Activated naive CD4-positive, alpha-beta T cell treated with anti-CD3 and anti-CD28 coated beads for 36 hours (primary cell): ENCODE measurements at places on chromosomes 4 and X.

DNA sequence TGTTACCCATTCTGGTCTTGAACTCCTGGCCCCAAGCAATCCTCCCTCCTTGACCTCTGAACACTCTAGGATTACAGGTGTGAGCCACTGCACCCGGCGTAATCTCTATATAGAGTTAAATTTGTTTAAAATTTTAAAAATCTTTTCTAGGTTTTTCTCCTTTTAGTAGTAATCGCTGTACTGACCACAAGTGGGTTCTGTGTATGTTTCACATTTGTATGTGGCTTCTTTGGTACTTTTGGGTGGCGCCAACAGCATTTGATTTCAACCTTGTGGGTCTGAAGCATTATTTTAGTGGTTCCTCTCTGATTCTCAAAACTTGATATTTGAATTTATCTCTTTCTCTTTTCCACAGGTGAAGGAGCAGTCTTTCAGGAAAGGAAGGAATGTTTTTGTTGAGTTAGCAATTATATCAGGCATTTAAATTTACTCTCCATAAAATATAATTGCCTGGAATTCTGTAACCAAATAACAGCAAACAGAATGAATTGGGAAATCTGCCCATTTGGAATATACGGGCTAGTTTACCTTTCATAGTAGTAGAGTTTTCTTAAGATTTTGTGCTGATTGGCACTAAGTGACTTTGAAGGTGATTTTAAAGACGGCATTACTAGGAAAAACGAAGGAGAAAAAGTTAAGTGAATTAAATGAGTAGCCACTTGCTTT, 29.5 kb downstream of the ARHGAP10 start:
- DNase-seq = no peak

- no peak for DNase-seq
Measured at GRCh38 chr4:137543198-137543597, 10.9 kb upstream of the PCDH18 start.

DNA sequence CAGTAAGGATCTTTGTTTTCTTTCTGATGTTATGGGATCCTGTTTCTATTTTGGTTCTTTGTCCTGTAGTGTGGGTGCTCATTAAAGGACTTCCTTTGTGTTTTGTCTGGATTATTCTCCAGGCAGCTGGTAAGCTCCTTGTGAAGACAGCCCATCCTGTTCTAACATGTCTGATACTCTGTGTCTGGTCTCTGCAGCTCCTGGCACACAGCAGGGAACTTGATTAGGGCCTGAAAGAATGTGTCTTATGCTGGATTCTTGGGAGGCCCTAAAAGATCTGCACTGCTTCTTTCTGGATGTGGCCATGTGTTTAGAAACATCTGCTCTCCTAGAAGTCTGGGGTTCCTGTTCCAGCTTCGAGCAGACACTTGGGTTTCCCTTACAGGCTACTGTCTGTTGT, 38.1 kb upstream of the ATXN3L start:
- DNase-seq = no peak

DNA sequence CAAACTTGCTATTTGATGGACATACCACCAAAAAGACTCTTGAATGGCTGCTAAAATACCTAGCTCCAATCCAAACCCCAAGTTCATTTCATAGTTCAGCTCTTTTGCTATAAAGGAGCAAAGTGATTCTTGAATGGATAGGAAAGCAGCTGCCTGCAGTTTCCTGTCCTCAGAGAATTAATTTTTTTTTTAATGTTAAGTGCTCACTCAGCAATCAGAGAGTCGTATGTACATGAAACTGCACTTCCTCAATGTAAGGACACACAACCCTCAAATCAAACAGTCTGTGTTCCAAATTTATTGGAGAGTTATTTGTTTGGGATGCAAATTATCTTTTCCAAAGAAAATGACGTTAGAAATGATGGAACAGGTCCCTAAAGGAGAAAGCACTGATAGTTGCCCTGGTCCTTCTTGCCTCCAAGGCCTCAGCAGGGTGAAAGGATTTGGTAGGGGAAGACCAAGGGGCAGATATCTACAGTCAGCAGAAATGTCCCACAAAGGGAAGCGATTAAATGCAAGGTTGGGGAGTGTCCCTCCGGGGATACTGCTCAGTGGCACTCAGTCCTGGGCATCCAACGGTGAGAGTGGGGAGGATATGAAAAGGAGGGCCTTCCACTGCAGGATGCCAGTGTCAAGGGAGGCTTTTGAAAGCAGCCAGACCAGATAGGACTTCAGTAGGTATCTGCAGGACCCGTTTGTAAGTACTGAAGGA, 67.2 kb upstream of the RASGEF1B start:
- no peak for DNase-seq

DNA sequence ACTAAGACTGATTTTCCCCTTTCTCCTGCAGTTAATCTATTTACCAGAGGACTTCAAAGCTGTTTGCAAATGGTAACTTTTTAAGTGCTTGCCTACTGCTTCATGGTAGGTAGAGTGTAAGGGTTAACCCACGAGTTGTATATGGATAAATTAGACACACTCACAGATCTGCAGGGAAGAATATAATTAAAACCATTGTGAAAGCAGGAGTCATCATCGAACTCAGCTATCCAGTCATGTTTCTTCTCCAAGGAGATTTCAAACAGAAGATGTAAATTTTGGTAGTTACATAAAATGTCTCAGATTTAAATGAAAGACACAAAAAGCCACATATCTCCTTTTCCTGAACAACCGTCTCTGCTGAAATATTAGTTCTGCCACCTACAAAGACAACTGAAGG, 549 bp upstream of the XG start:
- DNase-seq = no peak

- no peak for DNase-seq
Measured at GRCh38 chrX:56728321-56728720, 722 bp upstream of the NBDY start.

DNA sequence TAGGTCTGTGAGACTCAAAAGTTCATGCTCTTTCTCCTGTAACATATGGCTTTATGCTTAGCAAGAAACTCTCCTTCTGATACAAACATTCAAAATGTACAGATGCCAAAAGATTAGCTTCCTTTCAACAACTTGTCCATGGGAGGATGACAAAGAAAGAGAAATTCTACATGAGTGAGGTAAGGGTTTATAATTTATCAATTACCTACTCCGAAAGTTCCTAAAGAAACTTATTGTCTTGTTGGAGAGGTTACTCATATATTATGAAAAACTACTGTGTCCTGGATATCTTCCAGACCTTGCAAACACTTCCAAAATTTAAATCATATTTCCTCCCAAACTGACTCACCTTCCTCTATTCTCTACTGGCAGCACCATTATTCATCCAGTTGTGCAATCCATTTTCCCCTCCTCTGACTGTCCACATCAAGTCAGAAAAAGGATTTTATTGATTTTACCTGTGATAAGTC, 65.1 kb downstream of the ENPEP start:
- DNase-seq = no peak

DNA sequence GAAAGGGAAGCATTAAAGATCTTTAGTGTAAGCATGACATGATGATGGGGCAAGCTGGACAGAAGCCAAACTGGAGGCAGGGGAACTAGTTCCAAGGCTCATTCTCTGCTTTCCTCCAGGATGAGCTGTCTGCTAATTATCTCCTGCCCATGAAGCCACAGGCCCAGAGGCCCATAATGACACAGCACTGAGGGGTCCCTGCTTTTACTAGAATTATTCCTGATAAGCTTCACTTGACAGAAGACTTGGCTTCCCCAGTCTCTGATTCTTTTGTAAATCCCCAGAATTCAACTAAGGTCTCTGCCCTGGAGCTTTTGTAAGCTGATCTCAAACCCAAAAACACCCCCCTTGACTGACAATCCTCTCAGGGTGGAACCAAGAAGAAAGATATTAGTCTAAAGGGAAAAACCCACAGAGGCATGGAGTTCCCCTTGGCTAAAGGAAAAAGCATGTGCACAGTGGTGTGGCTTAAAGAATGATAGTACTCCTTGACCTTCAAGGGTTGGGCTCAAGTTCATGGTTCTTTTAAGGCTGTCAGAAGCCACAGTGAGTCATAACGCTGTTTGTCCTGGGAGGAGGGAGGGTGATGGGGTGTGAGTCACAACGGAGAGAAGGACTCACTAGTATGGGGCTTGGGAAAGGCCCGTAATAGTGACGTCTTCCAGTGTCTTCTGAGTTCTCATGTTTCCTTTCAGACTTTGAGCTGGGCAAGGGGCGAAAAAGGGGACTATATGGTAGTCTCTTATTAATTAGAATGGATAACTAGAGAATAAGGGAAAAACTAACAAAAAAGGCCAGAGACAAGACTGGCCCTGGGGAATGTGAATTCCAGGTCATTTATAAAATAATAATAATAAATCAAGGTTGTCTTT, 146.0 kb upstream of the CPEB2 start:
- peak; percentile 88 for DNase-seq

- DNase-seq = no peak
Measured at GRCh38 chrX:44451056-44451455, 91.6 kb downstream of the FUNDC1 start.

GRCh38 chr4:10703766-10704429, 19.3 kb upstream of the CLNK start:
- no peak for DNase-seq

DNA sequence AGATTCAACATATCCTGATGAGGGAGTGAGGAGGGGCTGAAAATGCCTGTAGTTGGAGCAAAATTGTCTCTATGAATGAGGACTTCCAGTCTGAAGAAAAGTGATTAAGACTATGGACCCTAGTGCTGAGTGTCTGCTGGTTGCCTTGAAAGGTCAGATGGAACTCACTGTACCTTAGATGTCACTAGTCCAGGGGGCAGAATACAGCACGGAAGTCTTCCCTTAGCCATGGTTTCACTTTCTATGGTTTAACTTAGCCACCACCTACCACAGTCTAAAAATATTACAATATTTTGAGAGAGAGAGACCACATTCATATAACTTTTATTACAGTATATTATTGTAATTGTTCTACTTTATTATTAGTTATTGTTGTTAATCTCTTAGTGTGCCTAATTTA, 223.1 kb downstream of the FMR1NB start:
- DNase-seq = no peak

DNA sequence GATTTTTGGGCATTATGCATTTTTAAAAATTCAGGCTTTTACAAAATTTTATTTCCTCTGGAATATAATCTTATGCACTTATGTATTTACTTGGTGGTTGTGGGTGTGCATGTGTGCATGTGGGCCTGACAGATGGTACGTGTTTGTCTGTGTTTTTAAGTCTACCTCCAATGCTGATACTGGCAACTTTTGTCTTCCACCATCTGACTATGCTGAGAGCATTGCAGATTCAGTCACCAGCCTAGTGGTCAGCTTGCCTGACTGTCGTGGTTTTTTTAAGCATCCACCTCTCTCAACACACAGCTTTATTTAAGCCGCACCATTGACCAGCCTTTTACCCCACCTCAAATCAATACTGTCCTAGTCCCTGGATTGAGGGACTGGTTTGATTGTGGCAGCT, 37.1 kb downstream of the FSTL5 start:
- no peak for DNase-seq

DNA sequence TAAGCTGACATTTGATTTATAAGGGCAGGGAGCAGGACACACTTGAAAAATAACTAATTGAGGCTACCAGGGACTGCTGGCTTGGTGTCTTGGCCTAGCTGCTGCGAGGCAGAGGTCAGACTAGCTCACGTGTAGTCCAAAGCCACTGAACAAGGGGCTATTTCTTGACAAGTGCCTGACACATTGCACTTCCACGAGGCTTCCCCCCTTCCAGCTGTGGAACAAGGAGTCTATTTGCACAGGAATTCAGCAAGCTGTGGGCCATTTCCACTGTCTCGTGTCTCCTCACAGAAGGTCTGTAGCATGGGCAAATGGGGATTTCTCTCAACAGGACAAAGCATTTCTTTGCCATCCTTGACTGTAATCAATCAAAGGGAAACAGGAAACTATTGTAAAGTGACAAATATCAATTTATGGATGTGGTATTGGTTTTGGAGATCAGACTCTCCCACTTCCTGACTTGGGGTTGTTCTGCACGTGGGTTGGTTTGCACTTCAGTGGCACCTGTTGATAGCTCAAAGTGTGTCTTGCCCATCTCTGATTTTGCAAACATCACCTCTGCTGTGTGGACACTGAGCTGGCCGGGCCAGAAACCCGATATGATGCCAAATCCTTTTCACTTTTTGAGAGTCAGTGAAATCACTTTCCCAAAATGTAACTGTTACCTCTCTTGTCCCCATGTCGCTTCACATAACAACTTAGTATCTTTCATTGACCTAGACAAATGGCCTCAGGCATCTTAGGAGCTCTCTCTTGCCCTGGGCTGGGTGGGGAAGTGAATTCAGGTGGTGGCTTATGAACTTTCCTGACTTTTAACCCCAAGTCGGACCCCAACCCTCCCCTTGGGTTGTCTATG, 107.4 kb upstream of the MAMLD1 start:
- no peak for DNase-seq

DNA sequence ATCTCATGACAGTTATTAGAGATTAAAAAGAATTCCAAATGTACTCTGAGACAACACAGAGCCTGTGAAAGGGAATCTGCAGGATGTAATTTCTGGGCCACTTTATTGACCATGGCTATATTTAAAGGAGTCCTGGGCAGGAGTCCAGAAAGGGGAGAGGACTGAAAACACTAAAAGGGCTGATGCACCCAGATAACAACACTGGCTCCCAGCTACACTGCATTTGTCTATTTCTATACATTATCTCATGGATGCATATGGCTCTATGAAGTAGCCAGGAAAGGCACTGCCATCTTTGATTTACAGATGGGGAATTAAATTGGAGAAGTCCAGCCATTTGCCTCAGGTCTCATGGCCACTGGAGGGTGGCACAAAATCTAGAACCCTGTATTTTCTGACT, 56.0 kb downstream of the MED28 start:
- DNase-seq = no peak

DNA sequence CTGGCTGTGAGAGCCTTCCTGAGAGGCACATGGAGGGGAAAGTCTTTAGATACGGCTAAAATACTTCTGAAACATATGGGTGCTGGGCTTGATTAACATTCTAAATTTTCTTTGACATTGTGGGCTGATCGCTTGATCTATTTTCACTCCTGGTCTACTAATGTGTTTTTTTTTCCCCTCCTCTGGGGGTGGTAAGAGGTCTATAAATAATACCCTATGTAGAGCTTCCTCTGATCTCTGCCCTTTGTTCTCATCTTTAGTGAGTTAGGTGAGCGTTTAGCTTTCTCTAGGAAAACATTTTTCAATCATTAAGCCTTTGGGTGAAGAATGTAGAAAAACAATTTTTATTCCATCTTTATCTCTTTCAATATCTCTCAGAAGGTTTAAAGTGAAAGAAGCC, 9.8 kb downstream of the SLC4A4 start:
- DNase-seq = no peak

DNA sequence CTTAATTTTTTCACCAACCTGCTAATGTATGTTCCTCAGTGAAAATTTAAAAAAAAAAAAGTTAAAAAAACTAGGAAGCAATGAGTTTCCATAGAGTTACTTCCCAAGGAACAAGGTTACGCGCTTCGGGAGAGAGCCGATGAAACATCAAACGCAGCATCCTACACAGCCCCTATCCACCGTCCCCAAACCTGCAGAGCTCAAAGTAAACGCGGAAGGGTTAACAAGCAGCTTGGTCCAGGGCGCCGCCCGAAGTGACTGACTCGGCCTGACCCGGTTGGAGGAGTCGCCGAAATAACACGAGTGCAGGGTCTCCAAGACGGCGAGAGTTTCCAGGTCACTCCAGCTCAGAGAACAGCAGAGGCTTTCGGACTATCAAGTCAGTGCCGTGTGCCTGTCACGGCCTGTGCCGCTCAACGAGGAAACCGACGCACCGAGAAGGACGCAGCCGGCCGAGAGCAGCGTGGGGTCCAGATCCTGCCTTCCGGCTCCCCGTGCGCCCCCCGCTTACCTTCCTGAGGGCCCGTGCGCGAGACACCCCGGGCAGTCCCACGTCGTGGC, 512 bp downstream of the NOP14 start:
- peak; percentile 50 for DNase-seq
